ENCODE measurements at places on chromosomes 1 and 21. TPM values are rescaled to one million over a fixed set of nuclear protein-coding genes. Genes with fewer than 3 reads are reported as not detected.

DNA sequence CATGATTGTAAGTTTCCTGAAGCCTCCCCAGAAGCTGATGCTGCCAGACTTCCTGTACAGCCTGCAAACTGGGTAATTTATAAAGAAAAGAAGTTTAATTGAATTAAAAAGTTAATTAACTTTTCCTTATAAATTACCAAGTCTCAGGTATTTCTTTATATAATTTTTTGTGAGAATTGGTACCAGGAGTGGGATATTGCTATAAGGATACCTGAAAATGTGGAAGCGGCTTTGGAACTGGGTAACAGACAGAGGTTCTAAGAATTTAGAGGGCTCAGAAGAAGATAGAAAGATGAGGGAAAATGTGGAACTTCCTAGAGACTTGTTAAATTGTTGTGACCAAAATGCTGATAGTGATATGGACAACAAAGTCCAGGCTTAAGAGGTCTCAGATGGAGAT lies 163.1 kb downstream of the PTPRU start:
- no peak for DNase-seq

DNA sequence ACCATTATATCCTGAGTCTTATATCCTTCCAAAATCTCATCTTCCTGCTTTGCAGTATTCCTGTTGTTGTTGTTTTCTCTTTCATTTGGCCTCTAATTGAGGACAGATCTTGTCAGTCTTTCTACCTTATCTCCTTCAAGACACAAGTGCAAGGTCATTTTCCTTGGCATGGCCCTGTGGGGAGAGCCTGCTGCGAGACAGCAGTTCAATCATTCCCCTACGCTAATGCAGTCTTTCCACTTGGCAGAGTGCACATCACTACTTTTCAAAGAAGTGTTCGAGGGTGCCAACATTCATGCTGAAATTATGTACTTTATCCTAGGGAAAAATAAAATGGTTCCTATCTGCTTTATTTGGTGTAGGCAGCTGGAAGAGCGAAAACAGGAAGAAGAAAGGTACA lies 130.3 kb upstream of the SPATA6 start:
- DNase-seq = no peak

GRCh38 chr1:22563671-22564602 lies 648 bp downstream of the EPHA8 start:
- DNase-seq = no peak

SEMA4A gene
- 30.7 TPM for total RNA-seq

GRCh38 chr1:244497805-244498204 lies 36.7 kb downstream of the CATSPERE start:
- no peak for DNase-seq

ADAMTSL4 gene
- 99.2 TPM for total RNA-seq

DNA sequence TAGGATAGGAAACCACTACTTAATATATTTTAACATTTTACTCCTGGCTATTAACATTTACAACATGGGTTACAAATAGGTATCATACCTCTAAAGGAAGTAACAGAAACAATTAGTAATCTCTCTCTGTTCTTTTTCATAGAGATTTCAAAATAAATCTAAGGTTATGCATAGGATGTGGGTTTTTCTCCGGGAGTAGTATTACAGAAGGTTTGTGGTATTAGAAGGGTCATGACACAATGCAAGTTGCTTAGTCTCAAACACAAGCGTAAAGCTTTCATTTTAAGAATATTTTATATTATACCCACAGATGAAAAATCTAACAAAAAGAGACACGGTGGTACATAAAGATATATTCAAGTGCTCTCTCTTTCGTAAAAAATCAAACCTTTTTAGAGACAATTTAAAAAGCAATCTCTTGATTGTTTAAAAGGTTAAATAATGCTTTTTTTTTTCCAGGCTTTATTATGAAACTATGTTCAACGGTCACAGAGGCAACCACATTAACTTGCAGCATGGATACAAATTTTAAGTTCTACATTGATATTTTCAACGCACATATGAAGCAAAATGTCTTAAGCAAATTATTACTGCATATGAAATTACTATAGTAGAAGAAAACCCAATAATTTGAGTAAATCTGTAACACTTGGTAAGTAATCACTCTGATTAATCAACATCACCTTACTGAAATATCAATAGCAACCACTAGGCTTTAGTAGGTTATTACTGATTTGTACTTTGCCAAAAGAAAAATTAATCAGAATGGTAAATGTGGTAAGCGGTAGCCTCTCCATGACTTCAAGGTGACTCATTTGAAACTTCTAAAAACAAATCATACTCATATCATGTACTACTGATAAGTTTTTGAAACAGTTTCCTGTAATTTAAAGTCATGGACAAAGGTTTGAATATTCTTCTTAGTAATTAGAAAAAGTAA lies 97.4 kb upstream of the GFI1 start:
- no peak for DNase-seq

EPHA8 gene
- not detected for total RNA-seq

DNA sequence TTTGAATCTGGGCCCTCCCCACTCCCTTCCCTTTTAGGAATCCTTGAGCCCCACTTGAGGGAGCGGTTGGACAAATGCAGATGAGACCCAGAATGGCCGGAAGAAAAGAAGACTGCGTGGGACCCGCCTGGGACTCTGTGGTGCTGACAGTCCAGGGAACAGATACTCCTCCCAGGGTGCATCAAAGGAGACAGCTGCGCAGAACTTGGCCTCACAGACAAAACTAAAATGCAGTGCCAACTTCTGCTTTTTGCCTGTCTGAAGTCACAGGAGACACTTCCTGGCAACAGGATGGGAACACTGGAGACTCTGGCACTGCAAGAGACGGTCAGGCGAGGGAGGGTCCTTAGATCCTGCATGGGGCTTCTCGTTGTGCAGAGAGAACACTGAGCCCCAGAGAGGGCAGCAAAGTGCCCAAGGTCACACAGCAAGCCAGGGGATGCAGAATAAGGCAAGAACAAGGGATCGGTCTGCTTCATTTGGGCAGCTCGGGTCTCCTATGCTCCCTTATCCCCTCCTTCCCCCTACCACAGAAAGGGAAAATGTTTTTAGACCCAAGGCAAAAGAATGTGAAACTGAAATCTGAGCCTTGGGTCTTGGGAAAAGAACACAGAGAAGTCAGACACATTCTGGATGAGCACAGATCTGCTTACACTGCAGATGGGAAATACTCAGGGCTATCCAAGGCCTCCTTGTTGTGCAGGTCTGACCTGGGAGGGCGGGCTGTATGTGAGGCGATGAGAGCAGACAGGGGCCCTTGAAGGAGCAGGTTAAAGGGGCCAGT lies 182.4 kb downstream of the TRABD2B start:
- no peak for DNase-seq

GBP6 gene
- total RNA-seq = 0.12 TPM

OLIG1 gene
- 1.6 TPM for total RNA-seq

SYT6 gene
- not detected for total RNA-seq

DNA sequence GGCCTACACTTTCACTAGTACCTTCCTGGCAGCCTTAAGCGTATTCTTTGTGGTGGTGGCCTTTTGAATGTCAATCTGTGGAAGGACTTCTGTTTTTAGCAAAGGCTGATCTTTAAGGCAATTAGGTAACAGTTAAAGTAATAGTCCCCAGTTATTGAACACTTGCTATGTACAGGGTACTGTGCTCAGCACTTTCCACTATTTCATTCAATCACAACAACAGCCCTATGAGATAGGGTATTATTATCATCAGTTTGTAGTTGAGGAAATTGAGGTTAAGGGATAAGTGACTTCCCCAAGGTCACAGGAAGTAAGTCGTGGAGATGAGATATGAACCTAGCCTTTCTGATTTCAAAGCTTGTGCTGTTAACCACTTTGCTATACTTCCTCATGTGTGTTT lies 185.7 kb downstream of the ST6GALNAC3 start:
- DNase-seq = no peak

- DNase-seq = no peak
These were observed 35.2 kb downstream of the KANK4 start for GRCh38 chr1:62283986-62284385.

GRCh38 chr1:160623227-160623633 lies 23.6 kb downstream of the SLAMF1 start:
- no peak for DNase-seq

GRCh38 chr1:25716320-25716719 lies 83.7 kb upstream of the SELENON start:
- no peak for DNase-seq

- no peak for DNase-seq
These were observed 52.7 kb upstream of the SERBP1 start for GRCh38 chr1:67482733-67483482.

NMNAT2 gene
- total RNA-seq = 0.38 TPM

- DNase-seq = no peak
These were observed 564.1 kb upstream of the PLXNA2 start for GRCh38 chr1:208808301-208808700.

GRCh38 chr1:85363092-85363491 lies 86.7 kb upstream of the BCL10 start:
- no peak for DNase-seq

- no peak for DNase-seq
These were observed 126.4 kb upstream of the SAMSN1 start for GRCh38 chr21:14672466-14672865.

GRCh38 chr21:32132409-32132808 lies 146.4 kb downstream of the MIS18A start:
- DNase-seq = no peak

- DNase-seq = no peak
These were observed 1543.9 kb downstream of the KCNT2 start for GRCh38 chr1:195064358-195064757.

DNA sequence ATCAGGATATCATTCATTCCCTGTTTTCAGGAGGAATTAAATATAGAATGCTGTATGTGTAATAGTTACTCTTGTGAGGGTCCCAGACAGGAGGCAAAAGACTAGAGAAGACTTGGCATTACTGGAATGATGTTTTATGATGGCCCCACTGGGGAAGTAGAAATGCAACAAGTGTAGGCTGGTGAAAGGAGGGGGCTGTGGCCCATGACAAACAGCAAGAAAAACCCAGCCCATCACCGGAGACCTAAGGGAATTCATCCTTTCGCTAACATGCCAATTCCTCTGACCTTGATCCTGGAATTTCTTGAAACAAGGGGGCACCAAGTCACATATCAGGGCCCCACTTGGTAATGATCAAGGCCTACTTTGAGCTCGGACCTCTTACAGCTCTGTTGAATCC lies 5.5 kb upstream of the IFNGR2 start:
- no peak for DNase-seq

GRCh38 chr1:67740543-67740942 lies 55.5 kb downstream of the GADD45A start:
- no peak for DNase-seq

DNA sequence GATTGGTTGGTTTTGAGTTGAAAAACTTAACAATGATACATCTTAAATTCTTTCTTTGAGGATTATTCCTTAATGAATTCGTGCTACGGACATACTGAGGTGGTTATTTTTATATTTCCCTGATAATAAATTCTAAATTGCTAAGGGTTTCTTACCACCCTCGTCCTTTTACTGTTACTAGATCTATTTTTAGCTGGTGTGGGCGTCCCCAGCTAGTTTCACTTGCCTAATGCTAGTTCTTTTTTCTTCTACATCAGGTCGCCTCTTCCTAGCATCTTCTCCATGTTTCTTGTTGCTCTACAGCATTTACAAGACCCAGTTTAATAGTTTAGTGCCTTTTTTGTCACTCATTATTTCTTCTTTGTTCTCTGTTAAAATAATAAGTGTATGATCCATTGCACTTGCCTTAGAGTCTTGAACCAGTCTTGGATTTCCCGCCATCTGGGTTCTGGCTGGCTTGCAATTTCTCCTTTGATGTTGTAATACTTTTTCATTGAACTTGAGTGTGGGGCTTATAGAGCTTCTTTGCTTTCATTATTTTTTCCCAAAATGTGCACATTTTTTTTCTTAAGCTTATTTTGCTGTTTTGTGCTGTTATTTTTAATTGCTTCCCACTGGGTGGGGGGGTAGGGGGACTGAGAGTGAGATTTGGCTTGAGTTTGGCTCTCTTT lies 677 bp upstream of the HSD11B1 start:
- no peak for DNase-seq

GRCh38 chr1:2800664-2801045 lies 838 bp downstream of the TTC34 start:
- DNase-seq = peak; percentile 55

GRCh38 chr1:3003039-3003940 lies 18.0 kb upstream of the ACTRT2 start:
- peak; percentile 57 for DNase-seq

DNASE2B gene
- total RNA-seq = 21.7 TPM

SMPDL3B gene
- total RNA-seq = 29.1 TPM

CHAF1B gene
- 0.67 TPM for total RNA-seq

GRCh38 chr1:241077386-241078147 lies 279.4 kb downstream of the RGS7 start:
- DNase-seq = no peak

DNA sequence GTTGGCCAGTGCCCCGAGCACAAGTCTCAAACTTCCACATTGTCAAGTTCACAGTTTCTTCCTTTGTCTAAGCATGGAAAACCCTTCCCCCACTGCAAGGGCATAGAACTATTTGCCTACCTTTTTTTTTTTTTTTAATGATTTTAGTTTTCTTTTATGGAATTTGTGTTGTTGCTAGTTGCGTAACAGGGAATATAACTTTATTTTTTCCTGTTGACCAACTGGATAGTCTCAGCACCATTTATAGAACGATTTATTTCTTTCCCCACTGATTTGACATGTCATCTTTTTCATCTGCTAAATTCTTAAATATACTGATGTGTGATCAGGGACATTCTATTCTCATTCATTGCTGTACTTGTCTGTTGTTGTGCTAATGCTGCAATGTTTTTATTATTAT lies 83.0 kb downstream of the PEX14 start:
- no peak for DNase-seq

MCOLN3 gene
- 14.0 TPM for total RNA-seq

GRCh38 chr1:22805672-22806038 lies 95.0 kb downstream of the EPHB2 start:
- no peak for DNase-seq

GRCh38 chr1:233336554-233337456 lies 9.3 kb downstream of the MAP3K21 start:
- no peak for DNase-seq

DNA sequence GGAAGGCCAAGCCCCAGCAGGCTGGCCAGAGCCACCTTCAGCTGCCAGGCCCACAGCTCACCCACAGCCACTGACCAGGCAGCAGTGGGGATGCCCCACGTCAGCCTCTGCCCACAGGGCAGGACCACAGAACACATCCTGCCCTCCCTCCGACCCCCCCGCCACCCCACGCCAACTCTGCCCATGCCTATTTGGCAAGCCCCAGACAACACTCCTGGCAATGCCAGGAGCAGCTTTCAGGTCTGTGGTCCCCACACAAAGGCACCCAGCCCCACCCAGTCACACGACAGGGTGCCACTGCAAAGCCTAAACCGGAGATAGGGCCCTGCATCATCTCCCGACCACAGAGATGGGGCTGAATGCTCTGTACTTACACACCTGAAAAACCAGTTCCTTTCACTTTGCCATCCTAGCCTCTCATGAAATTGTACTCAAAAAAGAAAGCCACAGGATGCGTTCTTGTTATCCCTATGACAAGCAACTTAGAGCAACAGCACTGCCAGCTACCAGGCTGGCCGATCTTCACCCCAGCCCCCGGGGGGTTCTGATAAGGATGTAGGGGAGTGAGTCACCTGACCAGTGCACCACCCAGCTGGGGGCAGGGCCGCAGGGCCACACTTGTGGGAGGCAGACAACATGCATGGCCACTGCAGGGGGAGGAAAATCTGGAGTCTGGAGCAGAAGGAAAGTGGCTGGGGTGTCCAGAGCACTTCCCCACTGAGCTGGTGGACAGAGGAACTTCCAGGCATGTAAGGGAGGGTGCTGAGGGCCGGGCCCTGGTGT lies 36.2 kb downstream of the UBE2G2 start:
- peak; percentile 57 for DNase-seq

LCE2C gene
- not detected for total RNA-seq

All from upper lobe of right lung (tissue), 1 donor.